ENCODE measurements at places on chromosomes 11 and 22.

- DNase-seq: no peak
Observed at GRCh38 chr11:75342231-75342918, 9.1 kb downstream of the ARRB1 start.

- DNase-seq: no peak
Observed at GRCh38 chr11:90124946-90125345, 9.5 kb upstream of the NAALAD2 start.

DNA sequence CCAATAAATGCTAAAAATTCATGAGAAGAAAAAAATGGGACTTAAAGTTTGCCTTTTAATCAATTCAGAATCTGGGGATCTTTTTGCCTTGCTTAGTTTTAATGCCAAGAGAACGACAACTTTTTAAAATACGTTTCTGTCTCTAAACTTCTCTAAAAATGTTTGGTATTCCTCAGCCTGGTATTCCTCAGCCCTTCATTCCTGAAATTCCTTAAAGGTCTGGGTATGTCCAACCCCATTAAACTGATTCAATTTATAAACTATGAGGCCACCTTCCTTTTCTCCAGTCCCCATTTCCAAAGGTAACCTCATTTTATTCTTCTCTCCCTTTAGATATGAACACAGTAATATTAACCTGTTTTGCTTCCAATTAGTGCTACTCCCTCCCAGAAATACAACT lies 16.6 kb downstream of the POLA2 start:
- DNase-seq: no peak

DNA sequence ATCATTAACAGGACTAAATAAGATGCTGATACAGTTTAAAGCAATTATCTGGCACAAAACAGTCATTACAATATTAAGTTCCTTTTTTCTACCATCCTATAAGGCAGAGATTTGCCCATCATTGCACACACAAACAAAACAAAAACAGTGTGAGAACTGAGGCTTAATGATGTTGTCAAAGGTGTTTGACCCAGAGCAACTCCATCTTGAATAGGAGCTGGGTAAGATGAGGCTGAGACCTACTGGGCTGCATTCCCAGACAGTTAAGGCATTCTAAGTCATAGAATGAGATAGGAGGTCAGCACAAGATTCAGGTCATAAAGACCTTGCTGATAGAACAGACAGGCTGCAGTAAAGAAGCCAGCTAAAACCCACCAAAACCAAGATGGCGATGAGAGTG lies 33.2 kb downstream of the CTSC start:
- DNase-seq: no peak

- DNase-seq: no peak
Observed at GRCh38 chr11:121422675-121423074, 29.4 kb upstream of the SORL1 start.

DNA sequence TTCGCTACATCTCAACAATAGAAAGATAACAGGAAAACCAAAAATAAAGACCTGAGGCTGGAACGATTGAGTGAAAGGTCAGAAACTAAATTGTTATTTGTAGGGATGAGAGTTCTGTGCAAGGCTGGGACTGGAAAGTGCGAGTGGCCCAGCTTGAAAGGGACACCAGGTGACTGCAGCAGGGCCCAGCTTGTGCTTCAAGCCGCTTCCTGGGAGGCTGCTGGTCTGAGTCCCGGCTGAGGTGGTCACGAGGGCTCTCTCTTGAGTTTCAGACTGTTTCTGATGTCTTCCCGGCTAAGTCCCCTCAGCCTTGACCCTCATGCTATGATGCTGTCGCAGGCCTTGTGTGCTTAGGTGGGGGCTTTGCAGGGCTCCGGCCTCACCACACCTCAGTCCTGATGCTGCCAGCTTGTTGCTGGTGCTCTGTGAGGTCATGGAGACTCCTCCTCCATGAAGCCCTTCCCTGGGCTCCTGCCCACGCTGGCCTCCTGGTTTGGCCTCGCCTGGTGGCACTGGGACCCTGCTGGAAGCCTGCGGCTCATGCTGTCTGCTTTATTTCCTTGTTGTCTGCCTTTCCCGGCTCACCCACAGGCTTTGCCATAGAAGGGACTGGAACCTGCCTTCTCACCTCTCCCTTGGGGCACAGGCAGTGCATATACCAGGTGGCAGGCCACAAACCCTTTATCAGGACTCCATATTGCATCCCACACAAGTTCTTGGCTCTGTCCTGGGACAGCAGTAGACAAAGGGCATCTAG lies 4.0 kb downstream of the BANF1 start:
- no peak for DNase-seq

DNA sequence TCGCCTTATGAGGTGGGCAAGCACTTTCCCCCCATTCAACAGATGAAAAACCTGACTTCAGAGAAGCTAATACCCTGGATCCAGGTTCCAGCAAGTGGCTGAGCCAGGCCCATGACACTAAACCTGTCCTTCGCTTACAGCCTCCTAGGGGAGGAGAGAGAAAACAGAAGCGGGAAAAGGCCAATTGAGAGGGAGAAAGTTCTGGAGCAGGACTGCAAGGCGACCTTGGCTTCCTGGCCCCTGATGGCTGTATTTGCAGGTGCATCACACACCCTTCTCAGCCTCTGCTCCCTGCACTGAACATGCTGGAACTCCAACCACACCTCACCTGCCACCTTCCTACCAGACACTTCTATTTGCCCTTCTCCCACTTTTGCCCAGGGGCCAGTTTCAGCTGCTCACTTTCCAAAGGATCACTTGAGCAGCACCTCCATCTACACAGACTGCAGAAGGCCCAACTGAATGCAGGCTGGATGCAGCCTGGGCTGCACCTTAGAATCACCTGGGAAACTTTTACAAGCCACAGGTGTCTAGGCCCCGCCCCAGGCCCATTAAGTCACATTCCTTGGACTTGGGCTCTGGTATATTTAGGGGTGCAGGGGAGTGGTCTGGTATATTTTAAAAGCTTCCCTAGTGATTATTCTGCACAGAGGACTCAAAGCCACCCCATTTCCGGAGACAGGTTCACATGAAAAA lies 14.3 kb upstream of the ADA2 start:
- no peak for DNase-seq

GRCh38 chr11:85742873-85743275 lies 56.9 kb upstream of the CCDC89 start:
- no peak for DNase-seq

DNA sequence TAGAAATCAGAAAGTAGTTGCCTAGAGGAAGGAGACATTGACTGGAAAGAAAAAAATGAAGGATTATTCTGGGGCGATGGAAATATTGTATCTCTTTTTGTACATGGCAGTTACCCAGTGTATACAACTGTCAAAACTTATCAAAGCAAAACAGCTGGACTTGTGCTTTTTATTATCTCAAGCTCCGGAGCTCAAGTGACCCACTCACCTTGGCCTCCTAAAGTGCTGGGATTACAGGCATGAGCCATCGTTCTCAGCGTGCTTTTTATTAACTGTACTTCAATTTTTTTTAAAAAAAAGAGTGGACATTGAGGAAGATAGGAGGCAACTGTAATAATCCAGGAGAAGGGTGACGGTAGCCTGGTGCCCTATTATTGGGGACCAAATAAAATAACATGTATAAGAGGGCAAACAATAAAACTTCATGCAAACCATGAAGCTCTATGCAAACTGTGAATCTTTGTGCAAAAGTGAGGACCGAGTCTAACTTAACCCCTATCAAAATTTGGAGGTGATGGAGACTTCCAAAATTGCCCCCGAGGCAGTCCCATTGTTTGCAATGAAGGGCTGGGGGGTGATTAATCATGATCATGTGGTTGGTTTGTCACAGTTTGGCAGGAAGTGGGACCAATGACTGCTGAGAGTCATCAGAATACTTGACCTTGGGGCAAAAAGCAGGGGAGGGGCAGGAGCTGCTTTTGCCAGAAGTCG lies 23.5 kb downstream of the FZD4 start:
- DNase-seq: peak; percentile 68

DNA sequence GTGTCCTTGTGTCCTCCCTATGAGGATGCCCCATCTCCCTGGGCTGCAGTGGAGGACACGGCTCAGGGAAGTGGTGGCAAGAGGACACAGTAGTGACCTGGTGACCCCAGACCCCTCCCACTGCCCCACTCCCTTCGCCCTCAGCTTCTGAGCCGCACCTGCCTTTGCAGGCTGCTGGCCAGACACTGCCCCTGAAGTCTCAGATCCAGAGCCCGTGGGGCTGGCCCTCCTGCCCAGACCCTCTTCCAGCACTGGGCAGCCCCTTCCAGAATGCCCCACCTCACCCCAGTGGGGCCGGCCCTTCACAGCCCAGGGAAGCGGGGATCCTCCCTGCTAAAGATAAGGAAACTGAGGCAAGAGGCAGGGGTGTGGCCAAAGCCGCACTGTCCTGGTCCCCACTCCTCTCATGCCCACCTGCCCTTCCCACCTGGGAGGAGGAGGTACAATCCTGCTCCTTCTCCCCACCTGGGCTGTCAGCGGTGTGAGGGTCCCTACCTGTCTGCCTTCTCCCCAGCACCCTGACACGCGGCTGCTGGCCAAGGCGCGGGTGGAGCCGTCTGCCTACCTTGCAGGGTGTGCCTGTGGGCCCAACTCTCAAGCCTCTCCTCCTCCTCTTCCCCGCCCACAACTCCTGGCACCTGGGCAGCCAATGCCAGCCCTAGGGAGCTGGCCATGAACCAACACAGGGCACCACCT lies 17.3 kb downstream of the TRPM5 start:
- no peak for DNase-seq

All from dermis microvascular lymphatic vessel endothelial cell (primary cell).